ENCODE measurements at places on chromosomes 1 and 21.

GRCh38 chr1:42167611-42168390, 3.3 kb upstream of the GUCA2A start:
- DNase-seq = no peak

GRCh38 chr1:26728645-26729044, 32.8 kb downstream of the ARID1A start:
- DNase-seq = no peak

DNA sequence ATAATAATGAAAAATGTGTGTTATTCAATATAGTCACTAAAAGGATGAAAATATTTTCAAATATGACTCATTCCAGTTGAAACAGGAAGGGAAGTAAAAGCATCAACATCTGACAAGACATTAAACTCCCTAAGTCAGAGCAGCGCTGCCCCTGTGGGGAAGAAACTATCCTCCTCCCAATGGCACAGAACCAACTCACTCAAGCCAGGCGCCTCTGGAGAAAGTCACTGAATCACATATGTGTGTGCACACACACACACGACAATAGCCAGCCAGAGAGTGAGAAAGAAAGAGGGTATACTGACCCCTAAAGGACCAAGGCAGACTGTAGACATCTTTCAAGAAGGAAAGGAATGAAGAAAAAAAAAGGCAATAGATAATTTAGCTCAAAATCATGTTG, 126.9 kb downstream of the SETD4 start:
- DNase-seq = no peak

DNA sequence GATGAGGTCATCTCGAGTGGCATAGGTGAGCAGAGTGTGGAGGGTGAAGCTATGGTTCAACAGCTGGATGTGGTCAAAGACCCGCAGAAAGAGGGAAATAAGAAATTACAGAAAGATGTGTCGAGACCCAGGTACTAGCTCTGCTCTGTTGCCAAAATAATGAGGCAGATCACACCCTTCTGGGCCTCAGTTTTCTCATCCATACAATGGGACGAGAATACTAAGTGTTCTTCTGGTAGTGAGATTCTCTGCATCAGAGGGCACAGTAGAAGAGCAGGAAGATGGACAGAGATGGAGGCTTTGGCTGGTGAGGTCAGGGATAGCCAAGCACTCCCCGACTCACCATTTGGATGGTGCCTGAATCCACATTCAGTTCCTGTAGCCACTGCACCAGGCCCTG, 11.1 kb downstream of the MAP3K6 start:
- DNase-seq = no peak

Data from activated CD4-positive, CD25-positive, alpha-beta regulatory T cell (primary cell).